Aorta (tissue), 5 donors: ENCODE measurements at places on chromosomes 13 and 19. TPM values are rescaled to one million over a fixed set of nuclear protein-coding genes. Genes with fewer than 3 reads are reported as not detected.

ZIC2 gene
- not detected for total RNA-seq

TPGS1 gene
- 19.2 TPM for total RNA-seq

- no peak for DNase-seq
These were observed 687.1 kb downstream of the PCDH17 start for GRCh38 chr13:58318495-58319167.

DNA sequence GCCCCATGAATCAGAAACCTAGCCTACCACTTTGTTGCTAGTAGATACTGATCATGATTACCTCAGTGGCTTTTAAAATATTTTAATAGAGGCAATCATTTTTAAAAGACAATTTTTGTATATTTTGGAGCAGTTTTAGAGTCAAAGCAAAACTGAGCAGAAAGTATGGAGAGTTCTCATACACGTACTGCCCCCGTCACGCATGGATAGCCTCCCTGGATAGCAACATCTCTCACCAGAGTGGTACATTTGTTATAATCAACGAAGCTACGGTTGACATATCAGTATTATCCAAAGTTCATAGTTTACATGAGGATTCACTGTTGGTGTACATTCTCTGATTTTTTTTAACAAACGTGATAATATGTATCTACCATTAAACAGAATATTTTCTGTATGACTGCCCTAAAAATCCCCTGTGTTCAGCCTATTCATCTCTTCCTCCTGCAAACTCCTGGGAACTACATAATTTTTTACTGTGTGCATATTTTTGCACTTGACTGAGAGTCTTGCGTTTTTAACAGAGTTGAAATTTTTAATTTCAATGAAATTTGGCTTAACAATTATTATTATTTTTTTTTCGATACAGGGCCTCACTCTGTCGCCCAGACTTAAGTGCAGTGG lies 1436.8 kb upstream of the PCDH9 start:
- DNase-seq, result no peak

DNA sequence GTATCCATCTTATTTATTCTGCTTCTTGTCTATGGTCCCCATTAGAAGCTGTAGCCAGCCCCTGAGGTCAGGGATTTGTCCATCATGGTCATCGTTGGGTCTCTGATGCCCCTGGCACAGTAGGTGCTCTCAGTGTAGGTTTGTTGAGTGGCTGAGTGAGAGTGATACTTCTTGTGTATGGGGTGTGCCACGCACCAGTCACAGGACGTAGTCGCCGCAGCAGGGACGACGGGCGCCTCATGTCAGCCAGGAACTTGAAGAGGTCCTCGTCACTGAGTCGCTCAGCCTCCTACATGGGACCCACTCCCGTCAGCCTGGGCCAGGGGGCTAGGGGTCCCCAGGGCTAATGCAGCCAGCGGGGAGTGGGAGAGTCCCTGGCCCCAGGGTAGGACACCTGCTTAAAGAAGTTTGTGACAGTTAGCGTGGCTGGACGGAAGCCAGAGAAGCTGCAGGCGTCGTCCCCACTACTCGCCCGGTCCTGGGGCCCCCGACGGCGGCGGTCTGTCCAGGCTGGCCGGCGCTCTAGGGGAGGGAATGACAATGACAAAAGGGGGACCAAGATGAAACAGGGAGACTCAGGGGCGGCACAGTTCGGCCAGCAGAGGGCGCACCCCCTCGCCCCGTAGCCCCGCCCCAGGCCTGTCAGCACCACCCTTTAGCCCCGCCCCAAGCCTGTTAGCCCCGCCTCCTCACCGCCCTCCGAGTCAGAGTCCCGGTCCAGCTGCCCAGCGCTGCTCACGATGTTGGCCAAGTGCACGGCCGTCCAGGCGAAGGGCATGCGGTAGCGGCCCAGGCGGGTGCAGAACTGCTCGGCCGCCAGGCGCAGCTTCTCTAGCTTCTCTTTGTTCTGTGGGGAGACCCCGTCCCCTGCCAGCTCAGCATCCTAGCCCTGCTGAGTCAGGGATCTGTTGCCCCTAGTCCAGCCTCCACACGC lies 3.7 kb downstream of the ANGPTL8 start:
- peak; percentile 98 for DNase-seq

DNA sequence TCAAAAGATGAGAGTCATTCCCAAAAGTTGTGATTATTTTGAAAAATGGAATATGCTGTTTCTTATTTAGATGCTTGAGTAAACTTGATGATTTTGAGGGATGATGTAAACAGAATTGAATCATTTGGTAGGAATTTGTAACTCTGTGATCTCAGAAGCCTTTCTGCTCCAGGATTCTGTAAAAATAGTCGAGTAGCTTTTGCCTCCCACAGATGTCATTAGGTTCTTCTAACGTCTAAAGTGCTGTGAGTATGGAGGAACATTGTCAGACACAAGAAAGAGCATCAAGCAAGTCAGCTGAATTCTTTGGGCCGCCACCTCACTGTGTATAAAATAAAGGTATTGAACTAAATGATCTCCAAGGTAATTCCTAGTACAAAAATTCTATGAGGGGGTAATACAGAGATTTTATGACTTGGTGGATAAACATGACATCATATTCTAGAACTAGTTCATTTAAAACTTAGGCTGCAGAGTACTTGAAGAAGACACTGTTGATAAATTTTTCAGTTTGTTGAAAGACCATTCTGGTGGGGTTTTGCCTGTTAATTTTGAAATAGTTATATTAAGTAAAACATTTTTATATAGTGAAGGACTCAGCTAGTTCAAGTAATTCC lies 1.4 kb upstream of the GPR183 start:
- no peak for DNase-seq

DNA sequence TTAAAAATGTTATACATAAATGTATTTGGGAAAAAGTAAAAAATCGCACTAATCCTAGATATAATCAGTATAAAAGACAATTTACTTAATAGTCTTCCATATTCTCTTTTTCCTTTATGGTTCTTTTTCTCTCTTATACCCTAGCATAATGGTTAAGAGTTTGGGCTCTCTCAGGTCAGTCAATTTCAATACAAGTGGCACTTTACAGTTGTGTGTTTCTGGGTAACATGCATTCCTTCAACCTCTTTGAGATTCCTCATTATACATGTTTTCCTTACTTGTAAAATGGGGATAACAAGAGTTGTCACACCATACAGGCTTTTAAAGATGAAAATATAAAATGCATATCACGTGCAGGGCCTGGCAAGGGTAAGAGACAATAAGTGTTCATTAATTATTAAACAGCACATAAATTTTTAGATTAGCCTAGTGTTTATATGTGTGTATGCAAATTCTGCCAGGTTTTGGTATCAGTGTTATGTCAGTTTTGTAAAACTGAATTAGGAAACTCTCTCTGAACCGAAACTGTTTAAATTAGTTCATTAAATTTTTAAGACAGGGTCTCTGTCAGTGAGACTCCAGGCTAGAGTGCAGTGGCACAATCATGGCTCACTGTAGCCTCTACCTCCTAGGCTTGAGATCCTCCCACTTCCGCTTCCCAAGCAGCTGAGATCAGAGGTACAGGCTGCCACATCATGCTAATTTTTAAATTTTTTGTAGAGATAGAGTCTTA lies 49.8 kb downstream of the ELF1 start:
- no peak for DNase-seq

GRCh38 chr19:46610413-46610775 lies 9.3 kb downstream of the CALM3 start:
- peak; percentile 24 for DNase-seq
